ENCODE measurements at places on chromosomes 6 and 20.
A peak's percentile ranks its signal among the peaks of the same experiment; 100 is the strongest.

DNA sequence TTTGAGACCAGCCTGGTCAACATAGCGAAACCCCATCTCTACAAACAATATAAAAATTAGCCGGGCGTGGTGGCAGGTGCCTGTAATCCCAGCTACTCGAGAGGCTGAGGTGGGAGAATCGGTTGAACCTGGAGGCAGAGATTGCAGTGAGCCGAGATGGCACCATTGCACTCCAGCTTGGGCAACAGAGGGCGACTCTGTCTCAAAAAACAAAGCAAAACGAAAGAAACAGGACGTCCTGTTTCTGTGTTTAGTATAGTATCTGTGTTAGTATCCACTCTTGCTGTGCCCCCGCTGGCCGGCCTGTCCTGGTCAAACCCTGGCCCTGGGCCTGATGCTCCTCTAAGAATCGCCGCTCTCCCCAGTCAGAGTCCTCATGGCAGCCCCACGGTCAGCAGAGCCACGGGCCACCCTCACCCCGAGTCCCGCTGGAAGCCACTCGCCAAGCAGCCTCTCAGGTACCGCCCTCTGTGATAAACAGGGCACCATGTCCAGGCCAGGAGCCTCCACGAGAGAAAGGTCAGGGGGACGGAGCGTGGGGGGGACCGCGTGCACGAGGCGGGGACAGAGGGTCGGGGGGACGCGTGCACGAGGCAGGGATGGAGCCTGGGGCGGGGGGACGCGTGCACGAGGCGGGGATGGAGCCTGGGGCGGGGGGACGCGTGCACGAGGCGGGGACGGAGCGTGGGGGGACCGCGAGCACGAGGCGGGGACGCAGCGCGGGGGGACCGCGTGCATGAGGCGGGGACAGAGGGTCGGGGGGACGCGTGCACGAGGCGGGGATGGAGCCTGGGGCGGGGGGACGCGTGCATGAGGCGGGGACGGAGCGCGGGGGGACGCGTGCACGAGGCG lies 384.5 kb downstream of the SMOC2 start:
- DNase-seq: no peak

- no peak for DNase-seq
Measured at GRCh38 chr6:24779416-24780016, 4.8 kb downstream of the GMNN start.

GRCh38 chr6:31351401-31352309 lies 5.3 kb downstream of the HLA-B start:
- DNase-seq: no peak

DNA sequence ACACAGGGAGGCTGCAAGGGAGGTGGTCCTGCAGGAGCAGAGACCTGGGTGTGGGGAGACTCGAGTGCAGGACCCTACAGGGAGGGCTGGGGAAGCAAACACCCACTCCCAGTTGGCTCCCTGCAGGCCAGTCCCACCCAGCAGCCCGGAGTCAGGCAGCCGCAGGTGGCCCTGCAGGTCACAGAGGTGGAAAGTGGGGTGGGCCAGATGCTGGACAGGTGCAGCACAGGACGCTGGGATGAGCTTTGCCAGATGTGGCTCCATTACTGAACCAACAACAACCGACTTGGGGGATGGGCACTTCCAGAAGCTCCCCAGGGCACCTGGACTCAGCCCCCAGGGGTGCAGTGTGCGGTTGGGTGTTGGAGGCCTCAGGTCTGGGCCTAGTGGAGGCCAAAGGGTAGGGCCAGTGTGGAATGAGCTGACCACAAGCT lies 26.6 kb upstream of the MYT1 start:
- DNase-seq: no peak

DNA sequence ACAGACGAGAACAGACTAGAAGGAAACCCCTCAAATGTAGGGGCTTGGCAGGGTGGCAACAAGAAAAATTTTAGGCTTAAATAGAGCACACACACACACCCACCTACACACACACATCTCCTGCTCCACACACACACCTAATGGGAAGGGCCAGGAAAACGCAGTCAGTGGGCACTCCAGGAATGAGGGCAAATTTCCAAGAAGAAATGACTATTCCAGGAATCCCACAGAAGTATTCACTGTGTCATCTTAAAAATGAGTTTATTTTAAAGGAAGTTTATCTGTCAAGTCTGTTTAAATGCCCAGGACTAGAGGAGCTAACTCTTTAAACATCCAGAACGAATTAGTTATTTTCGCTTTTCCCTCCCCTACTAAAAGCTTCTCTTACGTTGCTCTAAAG lies 13.0 kb downstream of the ALDH8A1 start:
- no peak for DNase-seq

GRCh38 chr6:2920671-2921112 lies 17.6 kb upstream of the SERPINB9 start:
- no peak for DNase-seq

DNA sequence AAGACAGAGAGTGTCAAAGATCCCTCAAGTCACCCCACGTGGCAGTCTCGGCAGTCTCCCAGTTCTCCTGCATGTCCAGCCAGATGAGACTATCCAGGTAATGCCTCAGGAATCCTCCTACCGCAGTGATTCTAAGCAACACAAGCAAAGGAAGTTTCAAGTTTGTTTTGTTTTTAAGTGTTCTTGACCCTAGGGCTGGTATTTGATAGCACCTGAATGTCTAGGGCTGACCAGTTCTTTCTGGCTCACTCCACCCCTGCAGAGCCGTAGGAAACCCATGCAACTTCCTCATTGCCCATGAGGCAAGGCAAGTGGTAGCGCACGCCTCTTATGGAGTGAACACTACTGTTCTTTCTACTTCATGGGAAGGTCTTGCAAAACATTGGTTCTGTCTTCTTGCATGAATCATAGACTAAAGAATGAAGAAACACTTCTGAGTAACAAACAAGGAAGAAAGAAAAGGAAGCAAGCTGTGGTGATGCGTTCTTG lies 24.8 kb upstream of the FOXQ1 start:
- no peak for DNase-seq

DNA sequence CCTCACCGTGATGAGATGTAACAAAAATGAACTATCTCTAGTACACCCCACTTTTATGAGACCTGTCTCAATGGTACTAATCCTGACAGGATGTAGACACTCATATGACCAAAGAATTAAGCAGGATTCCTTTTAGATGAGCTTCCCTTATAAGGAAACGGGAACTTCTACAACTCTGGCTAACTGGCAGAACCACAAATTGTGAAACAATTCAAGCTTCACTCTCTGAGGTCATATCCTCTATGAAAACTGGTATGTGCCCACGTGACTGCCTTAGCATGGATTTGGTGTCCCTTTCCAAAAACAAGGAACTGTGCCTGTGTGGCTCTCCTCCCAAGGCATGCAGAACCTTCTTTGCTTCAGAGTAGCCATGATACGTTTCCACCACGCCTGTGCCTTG lies 14.1 kb upstream of the CPNE5 start:
- no peak for DNase-seq

DNA sequence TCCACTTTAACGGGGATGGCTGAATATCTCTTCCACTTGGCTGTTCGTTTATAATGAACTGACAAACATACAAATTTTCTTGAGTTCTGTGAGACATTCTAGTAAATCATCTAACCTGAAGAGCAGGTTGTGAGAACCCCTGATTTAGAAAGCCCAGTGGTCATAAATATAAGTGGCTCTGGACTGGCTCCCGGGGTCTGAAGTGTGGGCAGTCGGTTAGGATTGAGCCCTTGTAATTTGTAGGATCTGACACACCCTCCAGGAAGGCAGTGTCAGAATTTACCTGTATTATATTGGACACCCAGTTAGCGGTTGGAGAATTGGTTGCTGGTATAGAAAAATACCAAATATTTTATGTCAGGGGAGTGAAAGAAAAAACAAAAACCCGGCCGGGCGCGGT lies 6.8 kb upstream of the GMEB2 start:
- DNase-seq: no peak

GRCh38 chr20:31670371-31671228 lies 32.9 kb downstream of the COX4I2 start:
- no peak for DNase-seq

DNA sequence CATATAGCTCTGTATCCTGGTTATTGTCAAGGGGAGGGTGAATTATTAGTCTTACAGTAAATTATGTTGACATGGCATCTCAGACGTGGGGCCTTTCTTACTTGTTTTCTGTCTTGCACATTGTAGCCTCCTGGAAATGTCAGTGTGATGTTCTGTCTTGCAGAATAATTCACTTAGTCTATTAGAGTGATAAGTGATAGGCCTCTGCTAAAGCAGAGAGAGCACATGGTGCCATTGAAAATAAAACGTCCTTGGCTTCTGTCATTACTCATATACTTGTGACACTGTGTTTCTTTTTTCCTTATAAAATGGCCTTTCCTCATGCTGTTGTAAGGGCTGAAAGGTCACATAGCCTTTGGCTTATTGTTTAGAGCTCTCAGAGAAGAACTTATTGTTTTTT lies 531.0 kb downstream of the EPM2A start:
- no peak for DNase-seq

DNA sequence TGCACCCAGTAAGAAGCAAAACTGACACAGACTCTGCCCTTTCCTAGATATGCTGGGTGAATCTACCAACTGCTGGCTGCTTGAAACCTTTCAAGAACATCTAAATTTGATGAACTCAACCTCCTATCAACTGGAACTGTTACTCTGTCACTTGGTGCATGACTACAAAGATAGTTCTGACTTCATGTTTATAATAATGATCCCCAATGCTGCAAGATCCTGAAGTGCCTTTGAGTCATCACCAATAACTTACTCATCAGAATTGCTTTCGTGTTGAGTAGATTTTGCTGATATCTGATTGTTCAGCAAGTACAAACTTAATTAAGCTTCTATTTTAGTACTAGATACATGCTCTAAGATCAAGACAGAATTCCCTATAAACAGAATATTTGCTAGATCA lies 100.2 kb upstream of the ARMC2 start:
- DNase-seq: no peak

DNA sequence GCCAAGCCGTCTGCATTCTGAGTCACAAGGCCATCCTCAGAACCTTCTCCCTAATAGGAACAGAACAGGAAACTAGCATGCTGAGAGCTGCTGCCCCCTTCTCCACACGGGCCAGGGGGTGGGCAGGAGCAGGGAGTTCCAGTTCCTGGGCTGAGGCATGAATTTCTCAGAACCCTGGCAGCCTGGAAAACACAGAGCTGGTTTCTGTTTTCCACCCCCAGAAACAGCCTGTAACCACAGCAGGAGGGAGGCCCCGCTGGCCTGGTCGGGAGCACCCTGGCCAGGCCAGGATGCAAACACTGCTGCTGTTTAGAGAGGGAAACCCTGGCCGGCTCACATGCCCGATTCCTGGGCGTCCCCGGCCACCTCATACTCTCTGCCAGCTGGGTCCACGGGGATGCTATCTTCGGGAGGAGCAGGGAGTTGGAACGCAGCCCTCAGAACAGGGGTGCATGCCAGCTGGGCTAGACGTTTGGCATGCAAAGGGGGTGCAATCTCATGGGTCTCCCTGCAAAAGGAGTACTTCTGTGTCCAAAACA lies 130.1 kb downstream of the NFATC2 start:
- DNase-seq: no peak

- no peak for DNase-seq
Measured at GRCh38 chr6:170290296-170291128, at the start of gene DLL1. TSS of gene DLL1 (minus strand) at chr6:170291078. CDS start at chr6:170290139, 939 bp downstream.

- DNase-seq: no peak
Measured at GRCh38 chr20:31869942-31870725, at the start of the genes DUSP15 and TTLL9. TSS of gene DUSP15 (minus strand) at chr20:31870527. CDS start at chr20:31870337, 190 bp downstream. TSS of gene TTLL9 (plus strand) at chr20:31870634. CDS start at chr20:31871127, 493 bp downstream.

- DNase-seq: no peak
Measured at GRCh38 chr6:139490482-139490881, 116.0 kb upstream of the CITED2 start.

GRCh38 chr6:137707590-137708360 lies 159.3 kb upstream of the TNFAIP3 start:
- peak; percentile 53 for DNase-seq

DNA sequence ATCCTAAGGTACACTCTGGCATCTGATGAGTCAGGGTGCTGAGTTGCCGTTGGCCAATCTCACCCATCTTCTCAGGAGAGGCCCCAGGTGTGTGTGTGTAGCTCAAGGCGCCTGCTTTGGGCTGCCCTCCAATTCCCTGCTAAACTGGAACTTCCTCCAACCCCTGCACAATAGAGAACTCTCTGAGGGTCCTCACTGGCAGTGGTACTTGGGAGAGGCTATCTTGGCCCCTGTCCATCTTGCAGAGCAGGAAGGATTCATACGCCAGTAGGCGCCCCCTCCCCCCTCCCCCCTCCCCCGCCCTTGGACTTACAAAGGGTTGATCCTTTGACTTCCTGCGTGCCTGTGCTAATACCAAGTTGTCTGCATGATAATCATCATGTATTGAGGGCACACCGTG lies 173.6 kb downstream of the SASH1 start:
- DNase-seq: no peak

GRCh38 chr6:150514806-150515380 lies 84.8 kb upstream of the PLEKHG1 start:
- DNase-seq: no peak

- DNase-seq: no peak
Measured at GRCh38 chr6:2959909-2960719, 11.3 kb downstream of the SERPINB6 start.

DNA sequence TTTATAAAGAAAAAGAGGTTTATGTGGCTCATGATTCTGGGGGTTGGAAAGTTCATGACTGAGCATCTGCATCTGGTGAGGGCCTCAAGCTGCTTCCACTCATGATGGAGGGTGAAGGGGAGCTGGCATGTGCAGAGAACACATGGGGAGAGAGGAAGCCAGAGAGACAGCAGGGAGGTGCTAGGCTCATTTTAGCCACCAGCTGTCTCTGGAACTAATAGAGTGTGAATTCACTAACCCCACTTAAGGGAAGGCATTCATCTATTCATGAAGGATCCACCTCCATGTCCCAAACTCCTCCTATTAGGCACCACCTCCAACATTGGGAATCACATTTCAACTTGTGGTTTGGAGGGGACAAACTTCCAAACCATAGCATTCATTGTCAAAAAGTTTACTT lies 137.3 kb upstream of the PMEPA1 start:
- DNase-seq: no peak

DNA sequence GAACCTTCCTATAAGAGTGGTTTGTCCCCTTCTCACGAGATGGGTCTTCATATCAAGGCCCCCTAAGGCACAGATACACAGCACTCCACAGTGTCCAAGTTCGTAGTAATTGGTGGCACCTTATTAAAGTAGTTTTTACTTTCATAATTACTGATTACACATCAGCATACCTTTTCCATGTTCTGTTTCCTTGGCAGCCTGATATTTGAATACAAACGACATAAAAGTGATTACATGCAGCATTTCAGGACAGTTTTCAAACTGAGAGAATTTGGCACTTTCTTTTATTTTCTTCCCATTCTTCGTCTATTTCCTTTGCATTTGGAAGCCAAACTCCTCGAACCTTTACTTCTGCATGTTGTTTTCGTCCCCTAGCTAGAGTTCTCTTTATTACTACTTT lies 139.7 kb downstream of the MTHFD1L start:
- no peak for DNase-seq

GRCh38 chr20:1933465-1933870 lies 38.3 kb downstream of the SIRPA start:
- no peak for DNase-seq

GRCh38 chr6:112040956-112041355 lies 12.9 kb upstream of the CCN6 start:
- DNase-seq: no peak

- DNase-seq: no peak
Measured at GRCh38 chr6:87397656-87398055, 10.1 kb upstream of the CFAP206 start.

All from stimulated activated CD4-positive, alpha-beta T cell treated with anti-CD3 and anti-CD28 coated beads, Interleukin-2, amount 100 ng/mL, for 48 hours (primary cell).